ENCODE measurements at places on chromosomes 16 and 17.

GRCh38 chr16:23274968-23275367, 27.1 kb upstream of the SCNN1B start:
- DNase-seq, result no peak

- DNase-seq, result no peak
Observed at GRCh38 chr16:68005786-68006286, 6.6 kb upstream of the DPEP2 start.

- DNase-seq, result no peak
Observed at GRCh38 chr16:48136547-48137360, 19.0 kb downstream of the ABCC12 start.

- DNase-seq, result no peak
Observed at GRCh38 chr16:15899538-15900100, 11.2 kb upstream of the CEP20 start.

GRCh38 chr17:81980707-81981343, 3.4 kb downstream of the ASPSCR1 start:
- no peak for DNase-seq

DNA sequence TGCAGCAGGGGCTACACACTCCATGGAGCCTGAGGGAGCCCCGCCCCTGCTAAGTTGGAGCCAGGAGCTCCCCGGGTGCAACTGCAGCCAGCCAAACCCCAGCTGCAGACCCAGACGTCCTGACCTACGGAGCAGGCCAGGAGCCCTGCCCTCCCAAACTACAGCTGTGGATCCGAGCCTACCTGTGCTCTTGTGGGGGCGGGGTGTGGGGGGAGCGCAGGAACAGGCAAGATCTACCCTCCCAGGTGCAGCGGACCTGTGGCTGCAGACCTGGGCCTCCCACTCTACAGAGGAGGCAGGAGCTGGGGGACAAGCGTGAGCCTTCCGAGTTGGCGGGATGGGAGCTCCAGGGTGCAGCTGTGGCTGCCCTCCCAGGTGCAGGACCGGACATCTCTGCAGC, 29.7 kb upstream of the MYLK3 start:
- no peak for DNase-seq

DNA sequence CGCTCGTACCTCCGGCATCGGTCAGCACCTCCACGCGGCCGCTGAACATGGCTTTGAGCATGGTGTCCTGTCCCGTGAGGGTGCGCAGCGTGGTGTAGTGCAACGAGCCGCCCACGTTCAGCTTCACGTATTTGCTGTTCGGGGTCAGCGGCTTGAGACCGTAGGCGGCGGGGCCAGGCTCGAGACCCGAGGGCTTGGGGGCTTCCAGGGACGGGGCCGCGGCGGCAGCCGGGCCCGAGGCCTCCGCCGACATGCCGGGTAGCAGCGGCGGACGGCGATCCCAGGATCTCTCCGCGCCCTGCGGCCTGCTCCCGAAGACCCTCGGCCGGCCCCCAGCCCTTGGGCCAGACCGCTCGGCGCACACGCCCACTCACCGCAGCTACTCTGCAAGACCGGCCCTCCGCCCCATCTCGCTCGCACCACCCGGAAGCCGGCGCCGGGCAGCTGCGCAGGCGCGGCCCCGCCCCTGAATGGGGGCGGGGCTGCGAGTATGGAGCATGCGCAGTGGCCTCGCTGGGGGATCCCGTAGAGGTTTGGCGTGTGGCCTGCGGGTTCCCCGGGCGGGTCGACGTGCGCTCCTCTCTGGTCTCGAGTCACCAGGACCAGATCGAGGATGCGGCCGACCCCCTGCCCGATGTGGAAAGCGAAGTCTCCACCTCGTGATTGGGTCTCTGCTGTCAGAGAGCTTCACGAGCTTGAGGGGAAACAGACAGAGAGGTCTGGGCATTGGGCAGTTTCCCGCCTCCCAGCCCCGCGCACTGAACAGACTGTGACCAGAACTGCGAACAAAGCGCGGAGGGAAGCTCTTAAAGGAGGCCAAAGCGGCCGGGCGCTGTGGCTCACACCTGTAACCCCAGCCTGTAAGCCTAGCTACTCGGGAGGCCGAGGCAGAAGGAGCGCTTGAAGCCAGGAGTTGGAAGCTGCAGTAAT, at the start of gene KCTD13:
TSS of gene KCTD13 (minus strand) at position 446 of the 930 bp plus-strand sequence. CDS start at position 253, 193 bp downstream.
- DNase-seq, result peak; percentile 91

- DNase-seq, result no peak
Observed at GRCh38 chr17:18851201-18851600, 6.7 kb upstream of the PRPSAP2 start.

DNA sequence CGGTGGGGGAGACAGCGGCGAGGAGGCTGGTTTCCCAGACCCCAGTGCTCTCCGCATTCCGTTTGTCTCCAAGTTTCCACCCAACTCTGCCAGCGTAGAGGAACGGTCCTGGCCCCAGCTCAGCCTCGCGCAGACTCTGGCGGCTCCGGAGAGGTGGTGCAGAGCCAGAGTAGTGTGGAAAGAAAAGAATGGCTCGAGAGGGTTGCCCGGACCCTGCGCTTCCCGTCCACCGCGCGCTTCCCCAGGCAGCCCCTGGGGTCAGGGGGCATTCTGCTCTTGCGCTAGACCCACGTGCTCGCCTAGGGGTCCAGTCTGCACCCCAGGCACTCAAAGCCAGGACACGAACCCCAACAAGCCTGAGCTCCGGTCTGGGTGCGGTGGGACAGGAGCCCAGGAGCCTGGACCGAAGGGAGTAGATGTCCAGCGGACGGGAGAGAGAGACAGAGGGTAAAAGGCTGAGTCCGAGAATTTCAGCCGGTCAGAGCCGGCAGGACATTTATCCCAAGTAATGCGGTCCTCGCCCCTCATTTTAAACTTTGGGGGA, 3.8 kb downstream of the PMP22 start:
- peak; percentile 74 for DNase-seq

- DNase-seq, result no peak
Observed at GRCh38 chr16:21946889-21947635, 6.1 kb upstream of the UQCRC2 start.

- DNase-seq, result no peak
Observed at GRCh38 chr17:7894226-7894625, 5.6 kb downstream of the CHD3 start.

DNA sequence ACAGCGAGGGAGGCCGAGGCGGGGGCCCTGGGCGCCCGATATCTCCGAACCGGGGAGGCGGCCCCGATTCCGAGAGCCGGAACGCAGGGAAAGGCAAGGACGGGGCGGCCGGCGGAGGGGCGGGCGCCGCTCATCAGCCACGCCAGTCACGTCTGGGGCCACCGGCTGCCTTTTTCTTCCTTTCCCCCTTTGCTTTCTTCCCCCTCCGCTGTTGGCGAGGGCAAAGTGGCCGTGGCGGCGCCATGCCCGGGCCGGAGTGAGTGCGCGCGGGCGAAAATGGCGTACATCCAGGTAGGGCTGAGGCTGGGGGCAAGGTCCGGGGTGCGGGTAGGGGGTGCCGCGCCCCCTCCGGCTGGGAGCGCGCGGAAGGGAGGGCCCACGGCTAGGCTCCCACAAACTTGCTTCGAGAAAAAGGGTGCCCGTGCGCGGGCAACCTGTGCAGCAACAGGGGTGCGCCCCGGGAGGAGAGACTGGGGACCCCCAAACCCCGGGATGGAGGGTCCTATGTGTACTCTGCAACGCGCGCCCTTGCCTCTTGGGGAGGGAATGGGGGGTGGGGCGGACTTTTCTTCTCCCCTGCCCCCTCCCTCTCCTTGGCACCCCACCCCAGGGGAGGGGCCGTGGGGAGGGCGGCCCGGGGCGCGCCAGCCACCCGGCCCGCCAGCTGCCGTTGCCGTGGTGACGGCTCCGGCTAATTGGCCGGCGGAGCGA, 486 bp downstream of the SYT17 start:
- peak; percentile 64 for DNase-seq

DNA sequence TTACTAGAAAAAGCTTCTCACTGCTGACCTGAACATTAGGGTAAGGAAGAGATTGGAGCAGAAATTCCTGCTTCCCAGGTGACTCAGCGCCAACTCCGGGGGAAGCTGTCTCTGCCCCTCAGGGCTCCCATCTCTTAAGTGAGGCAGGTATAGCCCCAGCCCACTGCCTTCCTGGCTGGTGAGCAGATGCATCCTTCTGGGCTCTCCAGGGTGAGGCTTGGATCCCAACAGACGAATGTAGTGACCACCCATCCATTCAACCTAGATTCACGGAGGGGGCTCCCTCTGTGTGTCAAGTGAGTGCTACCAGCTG, 3.2 kb downstream of the ATP2C2 start:
- DNase-seq, result no peak

GRCh38 chr16:7888411-7888810, 555.8 kb downstream of the RBFOX1 start:
- DNase-seq, result no peak

DNA sequence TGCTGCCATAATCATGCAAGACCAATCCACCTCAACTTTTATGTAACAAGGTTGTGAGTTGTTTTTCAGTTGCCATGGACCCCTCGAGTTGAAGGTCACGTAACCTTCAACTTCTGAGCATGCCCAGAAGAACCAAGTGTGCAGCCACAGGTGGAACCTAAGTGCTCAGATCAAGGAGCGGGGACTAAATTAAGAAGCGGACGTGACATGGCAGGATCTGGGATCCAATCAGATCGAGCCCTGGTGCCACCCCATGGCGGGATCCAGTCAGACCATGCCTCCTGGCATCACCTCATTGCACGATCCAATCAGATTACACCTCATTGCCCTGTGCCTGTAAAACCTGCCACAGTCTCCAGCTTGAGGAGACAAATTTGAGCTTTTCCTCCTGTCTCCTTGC, 204.5 kb upstream of the CDH5 start:
- no peak for DNase-seq

- DNase-seq, result peak; percentile 48
Observed at GRCh38 chr17:78113804-78114785, 14.5 kb downstream of the TMC6 start.

DNA sequence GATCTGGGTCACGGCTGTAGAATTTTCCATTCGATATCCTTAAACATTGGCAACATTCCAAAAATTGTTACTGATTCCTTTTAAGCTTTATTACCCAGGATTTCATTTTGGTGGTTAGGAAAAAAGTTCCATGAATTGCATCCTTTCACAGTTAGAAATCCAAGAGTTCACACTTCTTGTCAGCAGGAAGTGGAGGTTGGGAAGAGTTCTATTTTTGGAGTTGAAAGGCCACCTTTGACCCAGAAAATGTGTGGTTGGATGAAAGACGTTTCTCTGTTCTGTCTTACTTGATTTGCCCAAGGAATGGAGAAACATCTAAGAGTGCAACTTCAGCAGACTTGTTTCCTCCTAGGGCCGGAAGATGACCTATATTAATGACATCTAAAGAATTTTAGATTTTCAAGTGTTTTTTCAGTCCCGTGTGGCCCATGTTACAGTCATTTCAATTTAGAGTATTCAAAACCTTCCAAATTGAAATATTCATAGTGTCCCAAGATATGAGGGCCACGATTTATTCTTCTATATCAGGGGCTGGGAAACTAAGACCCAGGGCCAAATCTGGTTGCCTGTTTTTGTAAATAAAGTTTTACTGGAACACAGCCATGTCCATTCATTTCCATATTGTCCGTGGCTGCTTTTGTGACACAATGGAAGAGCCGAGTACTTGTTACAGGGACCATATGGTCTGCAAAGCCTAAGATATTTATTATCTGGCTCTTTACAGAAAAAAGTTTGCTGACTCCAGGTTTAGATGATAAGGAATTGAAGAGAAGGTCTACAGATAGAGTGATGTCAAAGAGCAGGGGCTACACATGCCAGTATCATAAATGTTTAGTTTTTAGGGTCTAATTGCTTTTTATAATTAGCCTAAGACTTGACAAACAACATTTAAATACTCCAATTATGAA, 50.2 kb downstream of the CDK5R1 start:
- DNase-seq, result no peak

- no peak for DNase-seq
Observed at GRCh38 chr16:30032083-30032819, 1.2 kb upstream of the TLCD3B start.

- DNase-seq, result peak; percentile 80
Observed at GRCh38 chr17:19513897-19514488, 19.7 kb upstream of the SLC47A1 start.

DNA sequence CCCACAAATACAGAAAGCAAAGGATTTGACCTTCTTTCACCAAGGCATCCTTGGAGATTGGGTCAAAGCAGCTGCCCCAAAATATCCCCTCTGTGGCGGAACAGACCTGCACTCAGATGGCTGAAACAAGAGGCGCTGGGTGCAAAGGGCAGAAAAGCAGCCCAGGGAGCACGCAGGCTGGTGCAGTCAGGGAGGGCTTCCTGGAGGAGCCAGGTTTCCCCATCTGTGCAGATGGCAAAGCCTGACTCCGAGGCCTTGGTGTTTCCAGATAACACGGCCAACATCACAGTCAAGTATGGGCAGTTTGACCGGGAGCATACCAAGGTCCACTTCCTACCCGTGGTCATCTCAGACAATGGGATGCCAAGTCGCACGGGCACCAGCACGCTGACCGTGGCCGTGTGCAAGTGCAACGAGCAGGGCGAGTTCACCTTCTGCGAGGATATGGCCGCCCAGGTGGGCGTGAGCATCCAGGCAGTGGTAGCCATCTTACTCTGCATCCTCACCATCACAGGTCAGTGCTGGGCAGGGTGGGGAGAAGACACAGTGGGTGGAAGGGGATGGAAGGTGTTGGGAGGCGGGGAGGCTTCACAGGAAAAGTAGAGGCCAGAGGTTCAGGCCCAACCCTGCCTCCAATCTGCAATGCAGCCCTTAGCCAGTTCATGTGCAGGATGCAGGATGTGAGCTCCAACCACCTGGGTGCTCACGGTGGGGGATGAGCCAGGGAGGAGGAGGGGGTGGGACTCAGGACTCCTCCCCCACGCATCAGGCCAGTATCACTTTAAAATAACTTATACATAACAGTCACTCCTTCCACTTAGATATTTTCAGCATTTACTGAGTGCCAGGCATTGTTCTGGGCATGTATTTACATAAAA, 26.4 kb upstream of the BEAN1 start:
- DNase-seq, result no peak

DNA sequence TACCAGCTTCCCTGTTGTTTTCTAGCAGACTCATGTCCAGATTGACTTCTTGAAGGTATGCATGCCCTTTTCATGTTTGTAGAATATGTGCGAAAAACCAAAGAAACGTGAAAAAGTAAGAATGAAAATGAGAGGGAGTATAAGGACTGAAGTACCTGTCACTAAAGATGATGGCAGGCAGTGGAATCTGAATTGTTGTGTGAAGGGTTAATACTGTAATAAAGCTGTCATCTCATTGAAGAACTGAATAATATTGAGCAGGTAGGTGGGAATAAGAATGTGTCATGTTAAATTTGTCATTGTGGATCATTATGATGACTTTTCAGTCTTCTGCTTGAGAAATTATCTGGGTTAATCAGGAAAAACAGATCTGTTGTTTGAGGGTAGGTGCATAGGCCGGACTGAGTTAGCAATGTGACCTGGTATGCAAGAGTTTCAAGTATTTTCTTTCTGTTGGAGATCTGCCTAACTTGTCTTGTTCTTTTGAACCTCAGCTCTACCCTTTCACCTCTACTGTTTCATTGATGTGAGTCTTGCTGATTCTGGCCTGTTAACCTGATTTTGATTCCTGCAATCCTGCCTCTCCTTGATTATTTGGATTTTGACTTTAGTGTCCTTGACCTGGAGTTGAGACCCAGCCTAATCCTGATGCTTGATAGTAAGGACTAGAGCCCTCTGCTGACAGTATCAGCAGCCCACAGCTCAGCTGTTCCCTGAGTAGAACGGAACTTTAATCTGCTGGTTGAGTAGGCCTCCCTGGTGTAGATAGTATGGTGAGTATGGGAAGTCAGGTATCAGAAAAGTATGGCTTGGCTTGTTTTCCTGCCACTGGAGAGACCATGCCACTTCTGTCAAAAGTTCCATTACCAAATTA, 64.6 kb downstream of the MAP2K4 start:
- DNase-seq, result no peak
